Naive thymus-derived CD4-positive, alpha-beta T cell (primary cell): ENCODE measurements at places on chromosomes 6 and 20. TPM values are rescaled to one million over a fixed set of nuclear protein-coding genes. Genes with fewer than 3 reads are reported as not detected.
A peak's percentile ranks its signal among the peaks of the same experiment; 100 is the strongest.

The SIRPB1 gene
- 9.6 TPM for total RNA-seq

- no peak for DNase-seq
- no peaks in the 10 kb centered on the region for H3K36me3 ChIP-seq
- H3K27ac ChIP-seq: no peak overlapping the region
Observed at GRCh38 chr20:2293971-2294370, 1.8 kb upstream of the TGM3 start.

The GPX5 gene
- total RNA-seq: not detected

- H3K4me3 ChIP-seq: no peak overlapping the region
- no peaks in the 10 kb centered on the region for H3K4me1 ChIP-seq
- H3K36me3 ChIP-seq: no peaks in the 10 kb centered on the region
- no peak for DNase-seq
- no peak overlapping the region for H3K27ac ChIP-seq
Observed at GRCh38 chr20:17003170-17003870, 223.5 kb upstream of the PCSK2 start.

- DNase-seq: no peak
Observed at GRCh38 chr6:170506446-170506845, 46.7 kb downstream of the PSMB1 start.

- no peaks in the 10 kb centered on the region for H3K36me3 ChIP-seq
- no peaks in the 10 kb centered on the region for H3K27me3 ChIP-seq
- no peak overlapping the region for H3K27ac ChIP-seq
- DNase-seq: peak; percentile 66
Observed at GRCh38 chr20:44215125-44215524, 4.6 kb upstream of the OSER1 start.

DNA sequence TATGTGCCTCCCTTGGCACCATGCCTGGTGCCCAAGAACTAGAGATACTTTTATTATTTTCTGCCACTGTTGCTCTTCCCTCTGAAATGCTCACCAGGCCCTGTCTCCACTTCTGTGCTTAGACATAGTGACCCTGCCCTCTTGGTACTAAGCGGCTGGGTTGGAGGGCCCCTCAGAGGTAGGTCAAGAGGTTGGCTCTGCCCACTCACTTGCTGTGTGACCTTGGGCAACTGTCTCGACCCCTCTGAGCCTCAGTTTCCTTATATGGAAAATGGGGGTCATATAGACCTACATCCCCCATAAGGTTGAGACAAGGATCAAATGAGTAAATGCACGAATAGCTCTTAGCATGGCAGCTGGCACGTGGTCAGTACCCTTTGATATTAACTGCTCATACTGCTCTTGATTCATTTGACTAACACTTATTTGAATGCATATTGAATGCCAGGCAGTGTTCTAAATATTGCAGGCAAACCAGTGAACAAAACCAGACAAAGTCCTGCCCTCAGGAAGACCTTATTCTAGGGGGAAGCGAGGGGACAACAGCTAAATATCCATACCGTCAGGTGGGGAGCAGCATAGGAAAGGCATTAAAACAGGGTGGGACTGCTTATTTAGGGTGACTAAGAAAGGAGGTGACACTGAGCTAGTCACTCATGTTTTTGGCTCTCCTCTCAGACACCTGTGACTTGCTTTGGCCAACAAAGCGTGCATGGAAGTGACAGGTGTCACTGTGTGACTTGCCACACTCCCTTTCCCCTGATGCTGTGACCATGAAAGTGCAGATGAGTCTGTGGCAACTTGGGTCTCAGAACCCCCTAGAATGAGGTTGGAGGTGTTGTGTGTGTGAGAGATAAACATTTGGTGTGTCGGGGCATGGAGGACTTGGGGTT, 14.3 kb upstream of the SPO11 start:
- H3K4me3 ChIP-seq: no peak overlapping the region
- no peaks in the 10 kb centered on the region for H3K27me3 ChIP-seq
- DNase-seq: no peak
- H3K27ac ChIP-seq: no peak overlapping the region
- H3K36me3 ChIP-seq: no peaks in the 10 kb centered on the region

DNA sequence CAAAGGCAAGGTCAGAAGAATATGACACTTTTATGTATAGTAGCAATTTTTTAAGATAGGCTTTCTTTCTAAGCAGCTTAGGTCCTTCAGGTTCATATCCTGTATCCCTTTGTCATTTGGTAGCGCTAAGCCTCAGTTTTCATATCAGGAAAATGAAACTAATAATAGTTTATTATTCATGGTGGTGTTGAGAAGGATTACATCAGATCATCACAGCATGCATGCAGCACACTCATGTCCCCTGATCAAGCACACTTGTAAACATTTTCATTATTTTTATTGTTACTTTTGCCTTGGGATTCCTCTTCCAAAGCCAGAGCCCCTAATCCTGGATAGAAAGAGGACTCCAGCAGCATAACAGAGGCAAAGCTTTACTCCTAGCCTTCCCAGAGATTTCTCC, 70.2 kb upstream of the ADGRF1 start:
- no peaks in the 10 kb centered on the region for H3K4me1 ChIP-seq
- H3K27ac ChIP-seq: no peak overlapping the region
- no peaks in the 10 kb centered on the region for H3K27me3 ChIP-seq
- no peak for DNase-seq
- no peak overlapping the region for H3K4me3 ChIP-seq

The TRIM27 gene
- total RNA-seq: 90.1 TPM

DNA sequence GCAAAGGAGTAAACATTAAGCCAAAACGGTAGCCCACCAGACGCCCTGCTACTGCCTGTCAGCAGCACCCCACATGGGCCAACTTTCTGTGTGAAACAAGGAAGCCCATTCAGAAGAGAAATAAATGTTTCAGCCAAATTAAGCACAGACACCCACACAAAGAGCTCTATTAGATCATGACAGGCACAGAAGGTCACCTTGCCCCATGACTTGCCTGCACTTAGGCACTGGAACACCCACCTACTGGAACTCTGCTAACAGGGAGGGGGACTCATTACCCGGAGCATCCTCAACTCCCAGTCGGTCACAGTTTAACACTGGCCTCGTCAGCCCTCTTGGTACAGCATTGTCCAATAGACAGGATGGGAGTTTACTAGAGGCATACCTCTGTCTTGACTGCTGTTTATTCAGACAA, 31.8 kb downstream of the GFOD1 start:
- peak overlapping the region; percentile 5 for H3K27ac ChIP-seq
- no peak overlapping the region for H3K4me3 ChIP-seq
- no peaks in the 10 kb centered on the region for H3K36me3 ChIP-seq
- peaks cover 23% of the 10 kb centered on the region for H3K4me1 ChIP-seq
- no peaks in the 10 kb centered on the region for H3K27me3 ChIP-seq

DNA sequence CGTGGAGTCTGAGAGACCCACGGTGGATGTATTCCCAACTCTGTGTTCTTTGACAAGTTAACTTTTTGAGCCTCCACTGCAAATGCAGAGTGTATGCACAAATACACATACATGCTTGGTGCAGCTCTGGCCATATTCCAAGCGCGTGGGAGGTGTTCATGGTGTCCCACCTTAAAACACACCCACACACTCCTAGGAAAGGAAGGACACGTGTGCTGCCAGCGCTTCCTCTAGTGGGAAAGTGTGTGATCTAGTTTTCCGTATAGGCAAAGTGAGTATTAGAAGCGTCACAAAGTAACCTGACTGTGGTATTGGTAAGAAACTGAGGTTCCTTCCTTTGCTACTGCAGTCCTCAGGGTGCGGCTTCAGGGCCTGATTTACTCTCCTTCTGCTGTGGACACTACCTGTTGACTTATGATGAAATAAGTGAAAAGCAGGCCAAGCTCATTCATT, 36.0 kb upstream of the MPC1 start:
- H3K27me3 ChIP-seq: no peaks in the 10 kb centered on the region
- no peak for DNase-seq
- H3K4me1 ChIP-seq: peaks cover 68% of the 10 kb centered on the region
- H3K27ac ChIP-seq: peak overlapping the region; percentile 50
- no peak overlapping the region for H3K4me3 ChIP-seq

GRCh38 chr6:135265278-135265677, 84.2 kb downstream of the MYB start:
- H3K27ac ChIP-seq: no peak overlapping the region
- H3K27me3 ChIP-seq: no peaks in the 10 kb centered on the region
- DNase-seq: no peak
- no peak overlapping the region for H3K4me3 ChIP-seq

The CST4 gene
- not detected for total RNA-seq

DNA sequence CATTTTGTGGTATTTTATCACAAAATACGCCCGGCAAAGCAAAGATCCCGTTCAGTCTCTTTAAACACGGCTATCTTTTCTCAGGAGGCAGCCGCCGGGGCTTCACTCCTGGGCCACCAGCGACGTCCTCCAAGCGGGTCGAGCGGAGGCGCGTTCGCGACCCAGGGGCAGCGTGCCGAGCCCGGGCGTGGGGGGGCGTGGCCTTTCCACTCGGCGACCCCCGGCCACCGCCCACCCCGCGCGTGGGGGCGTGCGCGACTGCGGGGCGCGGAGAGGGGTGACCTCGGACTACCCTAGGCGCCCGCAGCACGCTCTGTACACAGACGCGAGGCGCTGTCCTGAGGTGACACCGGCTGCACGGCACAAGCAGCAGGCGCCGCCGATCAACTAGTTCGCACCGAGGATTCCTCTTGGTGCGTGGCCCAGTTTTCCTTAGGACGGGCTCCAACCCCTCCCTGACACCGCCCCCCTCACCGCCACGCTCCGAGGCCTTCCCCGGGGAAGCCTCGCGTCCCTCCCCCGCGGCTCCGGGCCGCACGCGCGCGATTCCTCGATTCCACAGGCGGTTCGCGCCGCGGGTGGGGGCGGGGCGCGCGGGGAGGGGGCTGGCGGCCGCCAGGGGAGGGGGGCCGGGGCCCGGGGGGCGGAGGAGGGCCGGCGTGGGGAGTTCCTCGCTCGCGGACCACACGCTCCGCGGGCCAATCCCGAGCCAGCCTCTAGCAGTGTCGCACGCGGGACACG, 1.1 kb upstream of the JARID2 start:
- no peaks in the 10 kb centered on the region for H3K36me3 ChIP-seq
- H3K4me1 ChIP-seq: peaks cover 4% of the 10 kb centered on the region
- peak; percentile 61 for DNase-seq
- no peaks in the 10 kb centered on the region for H3K27me3 ChIP-seq
- H3K27ac ChIP-seq: peak overlapping the region; percentile 93
- peak overlapping the region; percentile 93 for H3K4me3 ChIP-seq

GRCh38 chr6:32941214-32941768, 463 bp upstream of the HLA-DMB start:
- peaks cover 55% of the 10 kb centered on the region for H3K4me1 ChIP-seq
- peak overlapping the region; percentile 66 for H3K4me3 ChIP-seq
- no peaks in the 10 kb centered on the region for H3K27me3 ChIP-seq
- peak overlapping the region; percentile 75 for H3K27ac ChIP-seq
- H3K36me3 ChIP-seq: no peaks in the 10 kb centered on the region
- peak; percentile 57 for DNase-seq

The VSX1 gene
- not detected for total RNA-seq

DNA sequence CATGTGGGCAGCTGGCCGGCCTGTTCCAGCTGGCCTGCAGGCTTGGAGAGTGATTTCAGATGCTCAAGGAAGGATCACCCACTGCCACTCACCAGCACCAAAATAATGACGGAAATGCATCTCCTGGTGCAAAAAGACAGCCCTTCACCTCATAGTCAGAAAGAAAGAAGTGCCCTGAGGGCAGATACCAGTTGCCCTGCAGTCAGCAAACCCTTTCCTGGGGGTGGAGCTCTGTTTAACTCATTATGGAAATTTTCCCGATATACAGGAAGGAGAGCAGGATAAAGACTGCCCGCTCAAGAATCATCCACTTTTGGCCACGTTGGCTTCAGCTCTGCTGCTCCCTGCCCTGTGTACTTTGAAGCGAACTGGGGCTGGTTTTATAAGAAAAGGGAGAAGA, 127.9 kb downstream of the GRM4 start:
- no peak overlapping the region for H3K27ac ChIP-seq
- H3K4me1 ChIP-seq: no peaks in the 10 kb centered on the region
- H3K4me3 ChIP-seq: no peak overlapping the region
- DNase-seq: no peak
- H3K27me3 ChIP-seq: no peaks in the 10 kb centered on the region

DNA sequence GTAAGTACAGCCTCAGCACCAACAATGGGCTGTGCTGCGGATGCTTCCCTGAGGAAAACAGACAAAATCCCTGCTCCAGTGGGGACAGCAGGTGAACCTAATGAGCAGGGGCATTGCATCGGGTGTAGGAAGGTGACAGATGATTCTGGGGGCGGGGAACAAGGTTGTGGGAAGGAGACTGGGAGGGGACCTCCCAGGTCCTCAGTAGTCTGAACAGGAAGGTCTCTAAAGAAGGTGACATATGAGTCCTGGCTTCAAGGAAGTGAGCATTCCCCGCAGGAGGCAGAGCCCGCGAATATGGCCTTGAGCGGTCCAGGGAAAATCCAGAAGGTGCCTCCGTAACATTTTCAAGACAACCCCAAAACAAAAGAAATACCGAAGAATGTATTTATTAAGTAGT, 19.4 kb downstream of the ULBP1 start:
- H3K4me1 ChIP-seq: no peaks in the 10 kb centered on the region
- H3K27me3 ChIP-seq: peaks cover 6% of the 10 kb centered on the region
- DNase-seq: no peak
- H3K27ac ChIP-seq: no peak overlapping the region
- no peaks in the 10 kb centered on the region for H3K36me3 ChIP-seq
- H3K4me3 ChIP-seq: no peak overlapping the region

GRCh38 chr6:53792016-53792415, 2.8 kb upstream of the LRRC1 start:
- H3K27me3 ChIP-seq: no peaks in the 10 kb centered on the region
- no peaks in the 10 kb centered on the region for H3K36me3 ChIP-seq
- peaks cover 7% of the 10 kb centered on the region for H3K4me1 ChIP-seq
- H3K4me3 ChIP-seq: no peak overlapping the region
